ENCODE measurements at places on chromosomes 5 and 9.

- no peak for DNase-seq
Measured at GRCh38 chr9:4700932-4701331, 21.6 kb downstream of the CDC37L1 start.

DNA sequence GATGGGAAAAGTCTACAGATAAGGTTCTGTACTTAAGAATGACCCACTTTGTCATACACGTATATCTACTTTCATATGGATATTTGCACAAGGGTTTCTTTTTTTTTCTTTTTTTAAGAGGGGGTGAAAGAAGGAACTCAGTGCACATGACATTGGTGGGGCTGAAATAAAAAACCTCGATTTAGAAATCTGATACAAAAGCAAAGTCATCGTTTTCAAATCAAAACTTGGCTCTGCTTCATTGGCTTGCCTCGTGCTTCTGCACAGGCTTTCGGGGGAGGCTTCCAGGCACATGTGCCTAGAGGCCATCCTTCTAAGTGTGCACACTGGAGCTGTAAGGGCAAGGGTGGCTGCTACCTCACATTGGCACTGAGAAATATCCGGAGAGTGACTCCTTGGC is 31.1 kb downstream of the PTTG1 start:
- no peak for DNase-seq

- DNase-seq = no peak
Measured at GRCh38 chr5:65766175-65766574, 44.2 kb downstream of the NLN start.

DNA sequence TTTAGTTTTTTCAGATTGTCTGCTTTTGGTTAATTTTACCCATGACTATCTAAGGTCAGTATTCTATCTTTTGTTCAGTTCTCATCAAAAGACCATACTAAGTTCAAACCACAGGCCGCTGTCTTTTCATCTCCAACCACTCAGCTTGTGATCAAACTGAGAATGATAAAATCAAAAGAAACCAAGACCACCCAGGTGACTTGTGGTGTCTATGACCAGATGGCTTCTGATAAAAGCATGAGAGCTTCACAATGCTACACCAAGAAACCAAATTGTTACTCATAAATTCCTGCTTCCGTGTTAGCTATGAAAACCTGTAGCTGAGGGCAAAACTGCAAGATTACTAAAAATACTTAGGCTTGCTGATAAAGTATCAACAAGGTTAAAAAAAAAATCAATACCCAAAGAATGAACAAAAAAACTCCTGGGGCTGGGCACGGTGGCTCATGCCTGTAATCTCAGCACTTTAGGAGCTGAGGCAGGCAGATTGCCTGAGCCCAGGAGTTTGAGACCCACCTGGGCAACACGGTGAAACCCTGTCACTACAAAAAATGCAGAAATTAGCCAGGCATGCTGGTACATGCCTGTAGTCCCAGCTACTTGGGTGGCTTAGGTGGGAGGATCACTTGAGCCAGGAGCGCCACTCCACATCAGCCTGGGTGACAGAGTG is 25.8 kb upstream of the GPX8 start:
- DNase-seq = no peak

- DNase-seq = peak; percentile 69
Measured at GRCh38 chr5:54217826-54218503, 92.4 kb downstream of the ARL15 start.

GRCh38 chr5:53677632-53678031 is 117.2 kb downstream of the NDUFS4 start:
- no peak for DNase-seq

DNA sequence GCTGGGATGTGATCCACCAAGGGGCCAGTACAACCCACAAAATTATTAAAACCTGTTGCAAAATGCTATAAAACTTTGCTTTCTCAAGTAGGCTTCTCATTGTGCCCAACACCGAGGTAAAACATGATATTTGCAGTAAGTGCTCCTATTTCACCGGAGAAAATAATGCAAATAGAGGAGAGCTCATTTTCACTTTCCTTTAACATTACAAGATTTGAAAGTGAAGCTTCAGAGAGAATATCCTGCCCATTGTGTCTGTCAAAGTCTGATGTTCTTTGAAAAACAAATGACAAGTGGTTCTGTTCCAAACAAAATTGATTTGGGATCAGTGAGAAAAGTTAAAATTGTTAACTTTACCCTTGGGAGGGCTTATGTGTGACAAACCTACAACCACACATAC is 287.1 kb downstream of the KCNN2 start:
- no peak for DNase-seq

DNA sequence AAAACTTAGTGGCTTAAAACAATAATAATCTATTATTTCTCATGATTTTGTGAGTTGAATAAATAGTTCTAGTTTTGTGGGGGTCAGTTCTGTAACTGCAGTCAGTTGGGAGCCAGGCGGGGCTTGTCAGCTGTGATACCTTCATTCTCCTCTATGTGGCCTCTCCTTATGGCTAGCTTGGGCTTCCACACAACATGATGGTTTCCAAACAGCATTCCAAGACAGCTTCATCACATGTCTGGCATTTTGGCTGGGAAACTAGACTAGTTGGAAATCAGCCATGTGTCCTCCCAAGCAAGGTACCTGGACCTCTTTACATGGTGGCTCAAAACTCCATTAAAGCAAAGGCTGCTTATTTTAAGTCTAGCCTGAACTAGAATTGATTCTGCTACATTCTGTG is 61.4 kb upstream of the RANBP3L start:
- DNase-seq = peak; percentile 74

GRCh38 chr5:128155776-128156175 is 72.2 kb downstream of the SLC12A2 start:
- no peak for DNase-seq

DNA sequence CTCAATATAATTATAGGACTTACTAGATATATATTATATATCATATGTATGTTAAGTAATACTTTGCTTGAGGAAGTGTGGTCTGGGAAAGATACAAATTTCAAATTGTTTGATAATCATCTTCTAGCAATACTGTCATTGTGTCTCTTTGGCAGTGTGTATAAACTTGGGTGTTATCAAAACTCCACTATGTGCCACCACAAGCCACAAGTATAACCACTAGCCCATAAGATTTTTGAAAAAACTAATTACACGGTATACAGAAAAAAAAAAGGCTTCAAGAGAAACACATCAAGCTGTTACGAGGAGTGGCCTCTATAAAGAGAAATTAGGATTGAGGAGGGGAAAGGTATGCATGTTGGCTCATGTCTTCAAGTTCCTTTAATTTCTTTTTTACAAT is 44.7 kb upstream of the PCSK5 start:
- DNase-seq = no peak

GRCh38 chr9:35060548-35061207 is 11.7 kb downstream of the VCP start:
- DNase-seq = no peak

- DNase-seq = peak; percentile 33
Measured at GRCh38 chr9:136143215-136144001, 24.7 kb upstream of the TMEM250 start.

DNA sequence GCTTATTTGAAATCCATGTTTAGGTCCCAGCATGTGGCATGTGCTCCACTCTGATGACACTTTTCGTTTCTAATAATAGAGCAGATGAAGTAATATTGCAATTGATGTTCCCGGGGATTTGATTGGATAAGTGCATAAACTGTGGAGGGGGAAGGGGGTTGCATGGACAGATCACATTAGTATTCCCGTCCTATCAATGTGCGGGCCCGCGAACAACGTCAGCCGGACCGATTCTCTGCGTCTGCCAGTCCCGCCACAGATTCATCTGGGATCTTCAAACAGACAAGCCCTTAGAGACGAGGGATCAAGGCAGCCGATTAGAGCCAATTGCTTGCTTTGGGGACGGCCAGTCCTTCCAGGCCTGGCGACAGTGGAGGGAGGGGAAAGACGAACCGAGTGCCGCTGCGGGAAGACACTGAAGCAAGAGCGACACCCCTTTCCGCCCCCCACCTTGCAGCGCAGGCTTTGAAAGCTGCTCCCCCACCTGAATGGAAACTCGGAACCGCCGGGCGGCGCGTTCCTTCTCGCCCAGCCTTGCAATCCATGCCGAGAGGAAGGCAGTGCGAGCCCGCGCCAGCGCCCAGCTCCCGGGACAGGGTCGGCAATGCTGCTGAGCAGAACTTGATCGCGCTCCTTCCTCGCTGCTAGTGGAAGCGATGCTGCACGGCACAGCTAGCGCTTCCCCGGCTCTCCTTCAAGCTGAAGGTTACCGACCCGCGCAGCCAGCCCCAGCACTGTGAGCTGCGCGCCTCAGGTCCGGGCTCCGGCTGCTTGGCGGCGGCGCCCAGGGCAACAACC is at the start of gene RGS7BP:
TSS of gene RGS7BP (plus strand) at position 247 of the 798 bp plus-strand sequence. CDS start 610 bp downstream, outside the sequence.
- peak; percentile 62 for DNase-seq

DNA sequence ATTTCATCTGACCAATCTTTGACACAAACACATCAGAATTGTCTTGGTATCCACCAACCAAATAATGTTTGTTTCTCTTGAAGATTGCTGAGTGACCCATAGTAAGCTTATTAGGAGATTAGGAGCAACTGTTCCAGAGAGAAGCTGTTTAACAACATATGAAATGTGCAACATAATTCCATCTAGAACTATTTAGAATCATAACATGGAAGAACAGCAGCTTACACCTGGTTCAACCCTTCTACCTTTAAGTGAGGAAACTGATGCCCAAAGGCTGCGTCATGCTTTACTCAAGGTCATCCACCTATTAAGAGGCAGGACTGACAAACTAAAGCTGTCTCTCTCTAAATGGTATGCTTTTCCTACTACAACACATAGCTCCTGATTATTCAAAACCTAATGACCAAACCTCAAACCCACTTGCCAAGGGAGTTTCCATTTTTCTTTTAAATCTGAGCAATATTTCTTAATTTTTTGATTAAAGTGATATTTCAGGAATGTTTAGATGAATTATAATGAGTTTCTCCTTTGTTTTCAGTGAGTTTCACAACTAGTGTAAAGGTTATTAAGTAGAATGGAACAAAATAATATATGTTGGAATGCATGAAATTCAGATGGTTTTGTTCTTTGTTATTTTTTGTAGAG is 545.9 kb downstream of the RAB3C start:
- peak; percentile 53 for DNase-seq

Measured in cardiac muscle cell (in vitro differentiated cells and primary cell).